DMS 273 treated with DMSO at 0.1 percent for 48 hours (cell line): ENCODE measurements at places on chromosomes 2 and 18.

DNA sequence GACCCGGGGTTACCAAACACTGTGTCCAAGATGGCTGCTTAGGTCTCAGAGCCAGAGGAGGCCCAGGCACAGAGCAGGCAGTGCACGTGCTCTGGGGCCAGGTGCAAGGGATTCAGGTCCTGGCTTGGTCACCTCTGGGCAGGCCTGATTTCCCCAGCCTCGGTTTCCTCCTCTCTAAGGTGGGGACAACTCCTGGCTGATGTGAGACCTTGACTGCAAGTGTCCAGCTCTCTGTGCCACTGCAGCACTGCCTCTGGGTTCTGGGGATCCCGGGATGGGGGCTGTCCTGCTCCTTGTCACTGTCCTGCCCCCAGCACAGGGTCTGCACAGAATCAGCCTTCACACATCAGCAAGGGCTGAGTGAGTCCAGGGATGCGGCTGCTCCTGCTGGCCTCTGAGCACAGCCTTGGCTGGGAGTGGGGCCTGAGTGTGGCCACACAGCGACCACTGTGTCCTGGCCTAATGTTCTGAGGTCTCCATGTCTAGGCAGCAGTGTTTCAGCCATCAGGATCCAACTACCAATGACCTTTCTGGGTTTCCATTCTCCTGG is 170.2 kb upstream of the HDAC4 start:
- DNase-seq: no peak

DNA sequence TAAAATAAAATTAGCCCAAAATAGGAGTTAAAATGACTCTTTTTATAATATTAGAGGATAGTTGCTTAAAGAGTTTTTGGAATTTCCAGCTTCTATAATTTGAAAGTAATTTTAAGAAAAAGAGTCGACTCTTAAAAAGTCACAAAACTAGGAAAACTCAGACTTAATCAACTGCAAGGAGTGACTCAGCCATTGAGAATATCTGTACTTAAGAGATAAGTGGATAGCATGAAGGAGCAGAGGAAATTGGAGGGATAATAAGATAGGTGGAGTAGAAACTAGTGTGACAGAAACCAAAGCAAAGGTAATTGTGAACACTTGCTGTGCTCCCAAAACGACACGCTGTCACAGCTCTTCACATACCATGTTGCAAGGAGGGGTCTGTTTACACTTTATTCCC is 8.4 kb downstream of the RSAD2 start:
- no peak for DNase-seq

DNA sequence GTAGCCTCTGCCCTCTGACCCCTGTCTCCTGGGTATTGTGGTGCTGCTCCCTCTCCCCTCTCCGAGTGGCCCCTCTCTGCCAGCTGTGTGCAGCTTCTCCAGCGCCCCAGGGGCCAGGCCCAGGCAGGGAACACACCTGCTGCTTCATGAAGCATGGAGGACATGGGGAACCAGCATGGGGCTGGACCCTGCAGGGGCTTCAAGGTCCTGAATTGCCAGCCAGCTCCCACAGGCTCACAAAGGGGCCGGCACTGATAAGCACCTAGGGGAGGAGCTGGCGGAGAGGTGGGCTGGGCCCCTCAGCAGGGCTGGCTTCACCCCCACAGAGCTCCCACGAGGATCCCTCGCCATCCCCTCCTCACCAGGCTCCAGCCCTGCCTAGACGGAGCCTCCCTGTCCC is 77.4 kb upstream of the GPC1 start:
- DNase-seq: no peak

GRCh38 chr2:230898713-230899091 is 26.3 kb downstream of the GPR55 start:
- DNase-seq: no peak

DNA sequence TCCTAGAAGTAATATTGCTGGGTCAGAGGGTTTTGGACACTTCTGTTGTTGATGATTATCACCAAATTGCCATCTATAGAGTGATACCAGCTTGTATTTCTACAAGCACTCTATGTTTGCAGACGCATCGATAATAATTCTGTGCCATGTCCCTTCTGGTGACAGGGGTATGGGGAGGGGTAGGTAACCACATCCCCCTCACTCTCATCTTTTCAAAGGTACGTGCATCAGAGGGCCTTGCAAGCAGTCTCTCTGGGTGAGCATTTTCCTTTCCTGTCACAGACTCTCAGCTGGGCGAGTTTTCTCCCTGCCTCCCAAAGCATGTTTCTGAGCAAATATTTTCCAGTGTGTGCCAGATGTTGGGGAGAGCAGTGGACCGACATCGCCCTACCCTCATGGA is 98.0 kb downstream of the SMAD7 start:
- DNase-seq: no peak

DNA sequence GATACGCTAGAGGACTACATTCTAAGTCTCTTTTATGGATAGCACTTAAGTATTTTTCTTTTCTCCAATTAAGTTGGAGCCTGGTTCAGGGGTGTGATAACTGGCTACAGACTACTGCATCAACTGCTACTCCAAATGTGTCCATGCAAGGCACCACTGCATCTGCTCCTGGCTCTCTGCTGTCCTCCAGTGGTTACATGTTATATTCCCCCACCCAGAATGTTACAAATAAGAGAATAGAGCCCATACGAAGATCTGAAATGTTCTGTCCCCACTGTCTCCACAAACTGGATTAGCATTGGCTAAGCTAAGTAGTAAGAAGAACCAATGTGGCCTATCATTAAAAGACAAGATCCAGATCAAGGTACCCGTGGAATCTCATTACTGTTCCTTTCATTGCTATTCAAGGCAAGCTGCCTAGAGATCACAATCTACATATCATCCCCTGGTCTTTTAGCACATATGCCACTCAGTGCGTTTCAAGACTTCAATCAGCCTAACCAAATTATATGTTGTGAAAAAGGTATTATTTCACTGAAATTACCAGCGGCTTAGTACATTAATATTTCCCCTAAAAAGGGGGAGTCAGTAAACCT is 308.3 kb upstream of the SLC8A1 start:
- no peak for DNase-seq

- DNase-seq: no peak
Observed at GRCh38 chr2:143690235-143690634, 561.0 kb downstream of the ARHGAP15 start.

DNA sequence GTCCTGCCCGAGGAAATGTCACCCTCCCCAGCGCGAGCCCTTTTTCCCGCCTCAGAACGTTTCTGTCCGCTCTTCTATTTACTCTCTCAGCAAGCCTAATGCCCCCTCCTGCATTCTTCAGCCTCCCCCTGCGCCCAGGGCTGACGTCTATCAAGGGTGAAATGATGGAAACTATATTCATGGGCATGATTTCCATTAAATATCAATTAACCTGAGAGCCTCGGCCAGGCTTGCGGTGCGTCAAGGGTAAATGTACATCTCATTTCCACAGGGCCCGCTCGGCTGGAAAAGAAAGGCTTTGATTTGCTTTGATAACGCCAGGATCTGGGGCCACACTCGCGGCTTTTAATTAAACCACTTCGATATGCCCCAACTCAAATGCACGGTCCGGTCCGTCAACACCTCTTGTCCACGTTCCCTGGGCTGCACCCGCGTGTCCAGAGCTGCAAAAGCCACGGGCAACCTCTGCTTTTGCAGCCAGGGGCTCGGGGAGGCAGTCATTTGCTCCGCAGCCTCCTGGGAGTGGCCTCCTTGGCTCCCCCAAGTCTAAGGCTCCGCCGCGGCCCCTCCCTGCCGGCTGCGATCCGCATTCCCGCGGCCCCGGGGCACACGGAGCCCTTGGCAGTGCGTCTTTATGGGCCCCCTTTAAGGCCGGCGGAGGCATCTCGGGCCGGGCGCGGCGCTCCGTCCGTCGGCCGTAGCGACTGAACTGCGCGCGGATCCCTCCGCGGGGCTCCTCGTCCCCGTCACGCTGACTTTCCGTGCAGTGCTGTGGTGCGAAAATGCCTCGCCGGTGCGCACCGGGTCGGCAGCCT is at the start of gene HOXD8:
TSS of gene HOXD8 (plus strand) at position 724 of the 815 bp plus-strand sequence. CDS start 662 bp downstream, outside the sequence.
- DNase-seq: no peak

DNA sequence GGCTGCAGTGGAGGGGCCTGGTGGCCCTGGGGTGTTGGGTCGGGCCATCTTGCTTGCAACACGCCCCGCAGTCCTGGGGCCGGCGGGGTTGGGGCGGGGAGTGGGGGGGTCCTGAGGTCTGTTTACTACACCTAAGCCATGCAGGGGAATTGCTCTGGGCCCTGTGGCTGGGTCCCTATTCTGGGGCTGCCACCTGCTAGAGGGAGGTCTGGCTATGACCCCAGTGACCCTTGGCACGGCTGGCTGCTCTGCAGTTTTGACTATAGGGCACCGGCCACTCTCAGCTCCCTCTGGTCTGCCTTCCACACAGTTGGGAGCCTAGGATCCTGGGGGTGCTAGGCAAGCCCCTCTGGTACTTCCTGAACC is 170.6 kb upstream of the GLI2 start:
- DNase-seq: no peak

- DNase-seq: no peak
Observed at GRCh38 chr2:215450188-215451011, 14.5 kb upstream of the FN1 start.

GRCh38 chr18:7370802-7371201 is 139.9 kb downstream of the LRRC30 start:
- no peak for DNase-seq

DNA sequence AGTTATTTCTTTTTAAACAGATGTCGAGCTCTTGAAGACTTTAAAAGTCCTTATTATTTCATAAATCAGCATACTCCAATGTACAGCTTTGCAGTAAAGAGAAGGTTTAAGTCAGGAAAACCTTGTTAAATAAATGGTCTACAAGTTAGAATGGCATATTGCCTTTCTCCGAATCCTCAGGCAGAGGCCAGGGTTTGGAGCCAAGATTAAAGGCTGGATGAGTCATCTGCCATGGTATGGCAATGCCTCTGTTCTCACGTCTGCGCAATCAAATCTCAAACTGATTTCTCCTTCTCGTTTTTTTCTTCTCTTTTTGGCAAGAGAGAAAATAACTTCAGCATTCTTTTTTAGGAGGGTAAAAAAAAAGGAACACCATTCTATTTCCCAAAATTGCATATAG is 5.6 kb upstream of the KCNJ3 start:
- DNase-seq: no peak

GRCh38 chr2:55138014-55138881 is 88.0 kb upstream of the RTN4 start:
- no peak for DNase-seq
